H9 (cell line): ENCODE measurements at places on chromosomes 12 and 14.
A peak's percentile ranks its signal among the peaks of the same experiment; 100 is the strongest.

GRCh38 chr12:110234755-110235154, 46.3 kb upstream of the ATP2A2 start:
- DNase-seq = no peak

- peak; percentile 94 for DNase-seq
Measured at GRCh38 chr12:81077686-81078441, at the start of gene ACSS3. Gene ACSS3, plus strand, starts transcription at chr12:81078079. Its CDS starts 42 bp downstream, at chr12:81078121.

- DNase-seq = no peak
Measured at GRCh38 chr12:65490250-65490649, 211.8 kb downstream of the MSRB3 start.

DNA sequence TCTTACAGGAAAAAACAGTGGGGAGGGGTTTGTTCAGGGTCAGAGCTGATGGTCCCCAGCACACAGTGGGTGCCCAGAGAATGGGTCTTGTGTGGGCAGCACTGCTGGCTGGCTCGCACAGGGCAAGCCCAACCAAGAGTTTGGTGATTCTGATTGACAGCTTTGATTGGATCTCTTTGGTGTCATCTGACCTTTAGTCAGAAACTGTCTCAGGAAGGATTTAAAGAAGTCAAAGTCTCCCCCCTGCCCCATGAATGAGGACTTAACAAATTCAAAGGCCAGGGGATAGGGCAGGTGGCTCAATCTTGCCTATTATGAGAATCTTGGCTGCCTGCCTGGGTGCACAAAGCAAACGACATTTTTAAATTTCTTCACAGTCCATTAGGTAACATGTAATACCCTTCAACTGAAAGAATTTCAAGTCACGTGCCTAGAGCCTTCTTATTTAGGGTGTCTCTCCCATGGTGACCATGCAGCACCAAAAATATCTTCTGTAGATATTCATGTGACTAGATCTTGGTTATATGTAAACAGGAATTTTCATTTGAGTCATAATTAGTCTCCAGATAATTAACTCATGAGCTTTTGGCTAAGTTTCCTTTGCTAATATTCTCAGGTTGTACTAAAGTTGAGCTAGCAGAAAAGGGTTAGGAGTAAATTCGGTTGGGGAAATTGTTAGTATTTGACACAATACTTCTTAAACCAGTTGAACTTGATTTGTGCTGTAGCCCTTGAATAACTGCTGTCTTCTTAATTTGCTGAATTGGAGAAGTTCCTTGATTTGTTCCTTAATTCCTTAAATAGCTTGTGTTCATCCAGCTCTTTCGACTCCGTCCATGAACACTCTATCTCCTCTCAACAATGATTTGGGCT, 54.5 kb upstream of the HECTD1 start:
- no peak for DNase-seq

- DNase-seq = no peak
Measured at GRCh38 chr12:51971679-51972421, 20.4 kb downstream of the ACVR1B start.
